Activated CD8-positive, alpha-beta memory T cell treated with anti-CD3 and anti-CD28 coated beads for 1 hour (primary cell): ENCODE measurements at places on chromosomes 1 and 21.

DNA sequence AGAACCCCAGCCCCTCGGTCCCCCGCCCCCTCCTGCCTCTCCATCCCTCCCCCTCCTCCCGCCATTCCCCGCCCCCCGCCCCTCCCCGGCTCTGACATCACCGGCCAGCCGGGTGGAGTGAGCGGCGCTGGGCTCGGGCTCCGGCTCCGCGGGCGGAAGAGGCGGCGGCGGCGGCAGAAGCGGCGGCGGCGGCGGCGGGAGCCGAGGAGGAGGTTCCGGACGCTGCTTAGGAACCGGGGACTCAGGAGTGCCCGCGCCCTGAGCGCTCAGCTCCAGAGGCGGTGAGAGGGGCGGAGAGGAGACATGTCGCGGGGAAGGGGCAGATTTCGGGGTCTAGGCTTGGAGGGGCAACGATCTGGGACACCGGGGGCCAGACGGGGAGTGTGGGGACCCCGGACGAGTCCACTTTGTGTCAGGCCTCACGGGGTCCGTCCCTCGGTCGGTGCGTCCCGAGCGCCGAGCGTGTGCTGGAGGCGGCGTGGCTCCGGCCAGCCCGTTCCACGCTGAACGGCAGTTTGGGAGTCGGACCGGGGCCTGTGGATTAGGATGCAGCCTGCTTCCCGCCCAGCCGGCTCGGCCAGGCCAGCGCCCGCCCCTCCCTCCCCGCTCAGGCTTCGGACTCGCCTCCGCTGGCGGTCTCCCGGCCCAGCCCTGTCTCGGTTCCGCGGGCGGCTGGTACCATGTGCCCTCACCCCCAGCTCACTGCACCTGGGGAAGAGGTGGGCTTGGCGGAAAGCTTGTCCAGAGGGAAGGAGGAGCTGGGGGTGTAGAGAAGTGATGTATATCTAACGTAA, at the start of gene PEA15:
PEA15 (plus strand) TSS at position 143 of the 794 bp plus-strand sequence. CDS start 6,161 bp downstream, outside the sequence.
- DNase-seq, result peak; percentile 53

- no peak for DNase-seq
Measured at GRCh38 chr1:97423403-97423802, 497.4 kb downstream of the DPYD start.

GRCh38 chr1:227058321-227058751, 118.2 kb downstream of the COQ8A start:
- no peak for DNase-seq

- DNase-seq, result no peak
Measured at GRCh38 chr1:117710710-117711109, 104.9 kb downstream of the TENT5C start.

DNA sequence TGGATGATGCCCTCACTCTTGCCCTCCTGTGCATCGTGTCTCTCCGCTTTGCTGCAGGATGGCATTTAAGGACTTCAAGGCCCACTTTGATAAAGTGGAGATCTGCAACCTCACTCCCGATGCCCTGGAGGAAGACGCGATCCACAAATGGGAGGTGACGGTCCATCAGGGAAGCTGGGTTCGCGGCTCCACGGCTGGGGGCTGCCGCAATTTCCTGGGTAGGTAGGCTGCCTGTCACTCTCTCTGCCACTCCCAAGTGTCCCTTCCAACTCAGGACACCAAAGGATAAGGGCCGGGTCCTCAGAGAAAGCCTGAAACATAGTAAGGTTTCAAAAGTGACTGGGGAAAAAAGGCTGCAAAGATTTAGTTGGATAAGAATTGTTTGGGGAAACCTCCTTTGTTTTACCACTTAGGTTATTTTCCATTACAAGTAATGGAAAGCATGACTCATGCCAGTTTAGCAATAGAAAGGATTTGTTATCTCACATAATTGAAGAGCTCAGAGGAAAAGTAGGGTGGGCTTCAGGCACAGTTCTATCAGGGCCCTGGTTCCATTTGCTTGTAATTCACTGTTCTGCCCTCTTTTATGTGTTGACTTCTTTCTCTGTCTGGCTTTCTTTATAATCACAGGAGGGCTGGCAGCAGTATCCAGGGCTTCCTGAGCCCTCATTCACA, 31.9 kb downstream of the CAPN9 start:
- DNase-seq, result no peak

GRCh38 chr1:5408401-5408800, 583.8 kb downstream of the NPHP4 start:
- no peak for DNase-seq

- no peak for DNase-seq
Measured at GRCh38 chr1:244211559-244211944, 160.5 kb downstream of the ZBTB18 start.

DNA sequence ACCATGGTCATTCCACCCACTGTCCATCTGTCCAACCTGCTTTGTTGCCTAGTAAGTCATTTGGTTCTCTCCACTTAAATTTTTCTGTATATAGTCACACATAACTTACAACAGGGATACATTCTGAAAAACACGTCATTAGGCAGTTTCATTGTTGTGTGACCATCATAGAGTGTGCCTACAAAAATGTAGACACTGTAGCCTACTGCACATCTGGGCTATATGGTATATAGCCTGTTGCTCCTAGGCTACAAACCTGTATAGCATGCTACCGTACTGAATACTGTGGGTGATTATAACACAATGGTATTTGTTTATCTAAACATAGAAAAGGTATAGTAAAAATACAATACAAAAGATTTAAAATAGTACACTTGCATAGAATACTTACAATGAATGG, 10.0 kb upstream of the NPL start:
- DNase-seq, result no peak

GRCh38 chr1:208206092-208206698, 38.0 kb downstream of the PLXNA2 start:
- DNase-seq, result no peak

- no peak for DNase-seq
Measured at GRCh38 chr21:15874615-15875014, 144.8 kb downstream of the USP25 start.

DNA sequence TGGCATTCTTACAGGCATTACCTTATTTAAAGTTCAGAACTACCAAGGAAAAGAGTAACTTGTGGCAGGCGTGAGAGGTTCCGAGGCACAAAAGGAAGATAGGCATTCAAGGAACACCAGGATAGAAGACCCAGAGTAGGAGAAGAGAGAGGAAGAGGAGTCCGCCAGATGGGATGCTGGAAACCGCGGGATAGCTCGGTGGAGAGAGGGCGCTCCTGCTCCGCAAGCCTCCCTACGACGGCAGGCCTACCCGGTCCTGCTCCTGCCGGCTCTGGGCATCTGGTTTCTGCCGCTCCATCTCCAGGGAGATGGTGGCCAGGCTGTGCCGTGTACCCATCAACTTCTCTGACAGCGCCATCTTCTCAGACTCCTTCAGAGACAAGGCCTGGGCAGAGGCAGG, 5.4 kb upstream of the NBPF1 start:
- DNase-seq, result no peak
